ENCODE measurements at places on chromosomes 7 and 10. TPM values are rescaled to one million over a fixed set of nuclear protein-coding genes. Genes with fewer than 3 reads are reported as not detected.

CNTNAP2 gene
- 0.17 TPM for total RNA-seq

ALOX5 gene
- not detected for total RNA-seq

CYP2W1 gene
- not detected for total RNA-seq

SORBS1 gene
- total RNA-seq = 0.74 TPM

SAMD9L gene
- 7.6 TPM for total RNA-seq

WNT16 gene
- not detected for total RNA-seq

Measured in foreskin keratinocyte (primary cell).